HFF-Myc (cell line): ENCODE measurements at places on chromosomes 11 and 22.

GRCh38 chr11:87295237-87295636 lies 257.5 kb downstream of the TMEM135 start:
- DNase-seq, result no peak

DNA sequence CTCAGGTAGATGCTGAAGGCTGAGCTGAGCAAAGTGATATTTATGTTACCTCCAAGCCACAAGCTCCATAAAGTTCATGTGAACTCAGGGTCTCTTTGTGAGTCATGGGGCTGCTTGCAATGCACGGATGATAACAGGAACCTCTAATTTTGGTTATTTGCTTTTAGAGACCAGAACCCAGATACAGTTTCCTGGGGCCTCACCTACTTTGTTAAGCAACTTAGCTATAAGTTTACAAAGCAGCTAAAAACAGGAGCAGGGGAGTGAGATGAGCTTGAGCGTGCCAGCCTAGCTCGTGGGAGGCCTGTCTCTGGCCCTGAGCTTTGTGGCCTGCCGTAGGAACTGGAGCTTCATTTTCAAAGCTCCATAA lies 29.2 kb downstream of the SREBF2 start:
- DNase-seq, result no peak

DNA sequence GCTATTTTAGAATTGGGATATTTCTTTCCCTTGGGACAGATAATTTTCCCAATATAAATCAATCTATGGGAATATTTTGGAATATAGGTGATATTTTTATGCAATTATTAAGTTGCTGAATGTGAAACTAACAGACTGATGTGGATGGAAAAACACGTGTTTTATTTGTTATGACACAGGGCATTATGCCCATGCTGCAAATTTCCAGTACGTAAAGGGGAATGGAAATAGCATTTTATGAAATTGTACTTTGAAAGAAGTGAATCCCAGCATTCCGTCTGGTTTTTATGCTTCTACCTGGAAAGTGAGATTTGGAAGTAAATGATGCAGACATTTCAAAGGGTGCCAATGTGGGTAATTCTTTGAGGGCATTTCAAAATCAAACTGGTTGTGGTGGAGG lies 142.7 kb downstream of the PARVA start:
- no peak for DNase-seq

DNA sequence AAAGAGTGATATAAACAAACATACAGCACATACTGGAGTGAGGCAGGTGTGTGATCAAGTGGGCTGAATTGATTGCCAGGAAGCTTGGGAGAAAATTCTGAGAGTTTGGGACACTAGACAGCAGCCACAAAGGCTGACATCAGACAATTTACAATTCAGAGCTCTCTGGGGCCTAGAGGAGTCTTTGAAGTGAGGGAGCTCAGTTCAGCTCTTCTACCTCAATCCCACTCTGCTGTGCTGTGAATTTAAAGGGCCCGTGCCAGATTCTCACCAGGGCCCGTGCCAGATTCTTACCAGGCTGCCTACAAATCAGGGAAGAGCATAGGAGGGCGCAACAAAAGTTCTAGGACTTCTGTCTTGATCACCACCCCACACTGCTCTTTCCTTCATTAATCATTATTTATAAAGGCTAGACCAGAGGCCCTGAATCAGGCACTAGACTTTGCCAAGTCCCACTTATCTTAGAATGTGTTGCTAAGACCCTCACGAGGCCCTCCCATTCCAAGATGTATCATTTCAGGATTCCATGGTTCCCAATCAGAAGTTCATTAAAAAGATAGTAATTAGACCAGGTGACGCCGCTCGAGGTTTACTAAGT lies 112.4 kb downstream of the KIRREL3 start:
- DNase-seq, result no peak

DNA sequence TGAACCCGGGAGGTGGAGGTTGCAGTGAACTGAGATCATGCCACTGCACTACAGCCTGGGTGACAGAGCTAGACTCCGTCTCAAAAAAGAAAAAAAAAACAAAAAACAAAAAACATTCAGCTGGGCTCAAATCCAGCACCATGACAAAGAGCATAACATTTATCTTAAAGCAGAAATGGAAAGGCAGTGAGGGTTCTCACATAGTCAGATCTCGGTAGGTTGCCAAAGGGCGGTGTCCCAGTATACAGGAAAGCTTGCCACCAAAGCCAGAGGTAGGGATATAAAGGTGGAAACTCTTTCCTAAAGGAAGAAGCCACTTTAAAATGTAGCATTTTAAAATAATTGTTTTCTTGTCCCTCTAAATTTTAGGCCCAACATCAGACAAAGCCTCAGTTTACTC lies 22.4 kb upstream of the CAPRIN1 start:
- DNase-seq, result no peak

- no peak for DNase-seq
Observed at GRCh38 chr11:95829580-95830259, 39.4 kb downstream of the CEP57 start.

GRCh38 chr22:27684901-27685300 lies 116.7 kb downstream of the MN1 start:
- no peak for DNase-seq

- DNase-seq, result no peak
Observed at GRCh38 chr11:118921929-118922744, 3.6 kb downstream of the BCL9L start.

- no peak for DNase-seq
Observed at GRCh38 chr11:113015098-113015455, 53.9 kb downstream of the NCAM1 start.

DNA sequence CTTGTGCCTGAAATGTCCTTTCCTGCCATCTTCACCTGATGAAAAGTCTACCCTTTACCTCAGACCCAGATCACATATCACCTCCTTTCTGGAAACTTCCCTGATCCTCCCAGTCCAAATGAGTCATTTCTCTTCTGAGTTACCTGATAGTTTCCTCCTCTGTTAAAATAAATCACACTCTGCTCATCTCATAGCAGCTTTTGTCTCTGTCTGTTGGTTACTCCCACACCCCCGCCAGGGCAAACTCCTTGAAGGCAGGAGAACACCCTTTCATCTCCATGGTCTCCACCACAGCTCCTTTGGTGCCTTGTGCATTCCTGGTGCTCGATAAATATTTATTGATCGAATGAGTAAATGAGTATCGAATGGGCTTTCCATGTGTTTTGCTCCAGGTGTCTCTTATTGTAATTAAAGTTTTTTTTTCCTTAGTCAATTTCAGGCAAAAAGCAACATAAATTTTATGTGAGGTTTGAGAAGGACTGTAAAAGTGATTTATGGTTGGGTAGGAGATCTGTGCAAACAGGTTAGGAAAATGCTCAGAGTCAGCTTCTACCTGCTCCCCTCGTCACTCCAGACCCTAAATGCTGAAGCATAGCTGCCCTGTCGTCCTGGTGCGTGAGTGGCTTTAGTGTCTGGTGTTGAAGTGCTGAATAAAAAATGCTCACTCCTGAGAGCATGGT lies 178.2 kb downstream of the GRIK4 start:
- no peak for DNase-seq

- no peak for DNase-seq
Observed at GRCh38 chr11:76701294-76702040, 30.9 kb upstream of the LRRC32 start.

DNA sequence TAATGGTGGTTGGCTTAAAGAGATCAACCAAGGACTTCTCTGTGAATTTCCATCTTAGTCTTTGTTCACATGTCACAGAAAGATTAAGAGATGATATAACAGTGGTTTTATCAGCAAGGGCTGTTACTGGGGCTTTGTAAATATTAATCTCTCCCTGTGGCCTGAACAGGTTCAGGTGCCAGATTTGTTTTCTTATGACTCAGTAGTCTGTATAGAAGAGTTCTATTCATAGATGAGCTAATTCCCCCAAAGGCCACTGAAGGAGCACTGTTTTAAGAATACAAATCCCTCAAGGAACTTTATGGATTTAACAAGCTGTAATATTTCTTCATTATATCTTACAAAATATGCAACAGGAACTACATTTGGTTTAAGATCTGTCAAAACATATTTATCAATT lies 50.4 kb downstream of the TCP11L1 start:
- DNase-seq, result no peak

DNA sequence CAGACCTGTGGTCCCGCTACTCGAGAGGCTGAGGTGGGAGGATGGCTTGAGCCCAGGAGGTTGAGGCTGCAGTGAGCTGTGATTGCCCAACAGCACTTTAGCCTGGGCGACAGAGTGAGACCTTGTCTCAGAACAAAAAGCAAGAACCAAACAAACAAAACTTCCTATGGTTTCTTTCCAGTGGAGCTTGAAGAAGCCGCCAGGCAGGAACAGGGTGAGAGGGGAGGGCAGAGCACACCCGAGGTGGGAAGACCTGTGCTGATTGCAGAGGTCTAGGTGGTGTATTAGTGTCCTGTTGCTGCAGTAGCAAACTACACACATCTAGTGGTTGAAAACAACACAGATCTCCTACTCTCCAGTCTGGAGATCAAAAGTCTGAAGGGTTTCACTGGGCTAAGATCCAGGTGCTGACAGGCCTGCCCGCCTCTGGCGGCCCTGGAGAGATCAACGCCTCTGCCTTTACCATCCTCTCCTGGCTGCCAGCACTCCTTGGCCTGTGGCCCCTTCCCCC lies 10.5 kb downstream of the ARHGEF17 start:
- DNase-seq, result no peak

- DNase-seq, result no peak
Observed at GRCh38 chr11:75163921-75164849, 13.3 kb downstream of the SLCO2B1 start.

DNA sequence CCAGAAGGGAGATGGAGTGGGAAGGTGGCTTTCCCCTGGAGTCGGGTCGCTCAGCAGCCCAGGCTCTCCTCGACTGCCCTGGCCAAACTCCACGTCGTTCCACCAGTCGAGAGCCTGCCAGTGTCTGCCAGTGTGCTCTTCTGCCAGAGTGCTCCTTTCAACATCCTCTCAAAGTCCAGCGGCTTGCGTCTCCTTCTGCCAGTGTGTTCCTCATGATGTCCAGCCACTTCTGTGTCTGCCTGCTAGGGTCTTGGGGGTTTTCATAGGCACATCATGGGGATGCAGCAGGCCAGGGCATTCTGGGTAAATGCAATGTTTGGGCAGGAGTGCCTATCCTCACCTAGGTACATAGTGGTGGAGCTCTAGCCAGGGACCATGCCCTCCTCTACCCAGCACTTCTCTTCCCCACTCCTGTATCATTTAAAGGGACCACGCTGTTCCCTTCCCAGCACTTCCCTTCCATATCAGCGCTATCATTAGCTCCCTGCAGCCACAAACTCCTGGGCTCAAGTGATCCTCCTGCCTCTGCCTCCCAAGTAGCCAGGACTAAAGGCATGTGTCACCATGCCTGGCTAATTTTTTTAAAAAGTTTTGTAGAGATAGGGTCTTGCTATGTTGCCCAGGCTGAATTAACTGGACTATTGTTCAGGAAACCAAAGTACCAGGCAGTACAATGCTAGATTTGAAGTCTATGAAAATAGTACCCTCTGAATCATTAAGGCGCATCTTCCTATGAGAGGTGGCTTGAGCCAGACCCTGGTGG lies 62.9 kb upstream of the CLDN5 start:
- DNase-seq, result no peak

DNA sequence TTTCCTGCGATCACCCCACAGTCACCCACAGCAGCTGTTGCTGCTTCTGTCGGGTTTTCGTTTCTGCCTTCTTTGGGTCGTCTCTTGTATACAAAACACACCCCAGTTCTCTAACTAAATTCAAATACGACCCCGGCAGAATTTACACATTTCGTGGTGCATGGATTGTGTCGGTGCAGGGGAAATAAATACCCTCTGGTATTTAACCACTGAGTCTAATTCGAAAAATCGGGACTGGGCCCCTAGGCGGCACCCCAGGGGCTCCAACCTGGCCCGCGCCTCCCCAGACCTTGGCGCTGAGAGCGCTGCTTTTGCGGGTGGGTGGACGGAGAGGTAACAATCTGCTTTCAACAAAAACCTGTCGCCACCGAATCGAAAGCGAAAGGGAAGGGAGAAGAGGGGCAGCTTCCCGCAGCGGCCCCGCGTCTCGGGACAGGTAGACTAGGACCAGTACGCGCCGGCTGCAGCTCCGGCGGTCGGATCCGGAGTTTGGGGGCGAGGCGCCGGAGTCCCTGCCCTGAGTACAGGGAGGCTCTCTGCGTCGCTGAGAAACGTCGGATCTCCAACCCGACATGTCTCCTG lies 4.4 kb downstream of the ALX4 start:
- DNase-seq, result no peak

DNA sequence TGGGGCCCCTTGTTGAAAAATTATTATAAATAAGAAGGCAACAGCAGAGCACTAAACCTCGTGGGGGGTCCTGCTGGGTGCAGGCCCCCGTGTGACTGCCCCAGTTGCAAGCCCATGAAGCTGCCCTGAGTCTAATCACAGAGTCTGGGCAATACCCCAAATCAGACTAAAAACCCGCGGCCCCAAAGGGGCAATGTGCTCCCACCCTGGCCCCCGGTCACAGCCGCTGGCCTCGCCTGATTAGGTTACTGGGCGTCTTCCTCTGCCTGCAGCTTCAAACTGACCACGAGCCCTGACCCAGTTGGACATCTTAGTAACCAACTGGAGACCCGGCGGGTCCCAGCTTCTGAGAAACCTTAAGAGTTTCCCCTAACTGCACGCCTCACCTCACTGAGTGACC lies 1.6 kb downstream of the CXCR5 start:
- no peak for DNase-seq

DNA sequence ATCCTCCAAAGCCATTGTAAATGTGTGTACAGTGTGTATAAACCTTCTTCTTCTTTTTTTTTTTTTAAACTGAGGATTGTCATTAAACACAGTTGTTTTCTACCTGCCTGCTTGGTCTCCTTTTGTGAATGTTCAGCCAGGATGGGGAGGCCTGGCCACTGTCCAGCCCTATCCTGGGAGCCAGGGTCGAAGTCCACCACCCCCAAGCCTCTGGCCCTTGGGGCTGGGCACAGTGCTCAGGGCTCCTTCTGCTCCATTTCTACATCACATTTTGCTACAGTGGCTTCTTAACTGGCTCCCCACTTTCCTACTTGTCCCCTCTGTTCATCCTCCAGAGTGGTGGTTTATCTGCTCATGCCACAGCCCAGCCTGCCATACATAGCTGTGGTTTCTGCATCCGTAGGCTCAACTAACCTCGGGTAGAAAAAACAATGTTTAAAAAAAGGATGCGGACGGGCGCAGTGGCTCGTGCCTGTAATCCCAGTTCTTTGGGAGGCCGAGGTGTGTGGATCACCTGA lies 2.5 kb upstream of the SMARCB1 start:
- DNase-seq, result no peak
